ENCODE measurements at places on chromosomes 12 and 14. TPM values are rescaled to one million over a fixed set of nuclear protein-coding genes. Genes with fewer than 3 reads are reported as not detected.

The NDRG2 gene
- 183 TPM for polyA plus RNA-seq

DNA sequence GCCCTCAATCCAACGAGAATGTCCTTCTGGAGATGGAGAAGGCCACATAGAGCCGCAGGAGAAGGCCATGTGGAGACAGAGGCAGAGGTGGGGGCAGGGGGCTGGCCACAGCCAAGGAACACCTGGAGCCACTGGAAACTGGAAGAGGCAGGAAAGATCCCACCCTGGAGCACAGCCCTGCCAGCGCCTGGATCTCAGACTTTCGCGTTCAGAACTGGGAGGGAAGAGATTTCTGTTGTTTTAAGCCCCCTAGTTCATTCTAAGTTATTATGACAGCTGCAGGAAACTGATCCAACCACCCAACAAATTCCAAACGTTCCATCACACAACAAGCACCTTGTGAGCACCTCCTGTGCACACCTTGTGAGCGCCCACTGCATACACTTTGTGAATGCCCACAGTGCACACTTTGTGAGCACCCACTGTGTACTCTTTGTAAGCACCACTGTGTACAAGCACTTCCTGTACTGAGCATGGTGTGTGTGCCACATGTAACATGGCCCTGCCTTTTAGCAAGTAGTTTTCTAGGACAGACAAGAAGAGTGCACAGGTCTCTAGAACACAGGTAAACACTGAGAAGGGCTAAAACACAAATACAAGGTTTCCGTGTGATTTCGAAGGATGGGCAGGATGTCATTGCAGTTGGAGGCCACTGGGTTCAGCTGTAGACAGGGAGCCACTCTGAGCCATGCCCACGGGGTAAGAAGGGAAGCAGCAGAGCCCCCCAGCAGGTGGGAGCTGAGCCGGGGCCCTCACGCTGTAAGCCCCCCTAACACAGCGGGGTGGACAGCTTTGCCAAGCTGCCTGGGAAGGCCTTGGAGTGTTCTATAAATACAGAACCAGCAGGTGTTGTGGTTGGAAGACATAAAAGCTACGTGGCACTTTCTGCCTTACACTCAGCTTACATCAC is 15.4 kb downstream of the RIMBP2 start:
- no peak for DNase-seq

The TMPRSS12 gene
- polyA plus RNA-seq: 0.04 TPM

GRCh38 chr14:104314251-104314941 is 176.0 kb downstream of the KIF26A start:
- no peak for DNase-seq

DNA sequence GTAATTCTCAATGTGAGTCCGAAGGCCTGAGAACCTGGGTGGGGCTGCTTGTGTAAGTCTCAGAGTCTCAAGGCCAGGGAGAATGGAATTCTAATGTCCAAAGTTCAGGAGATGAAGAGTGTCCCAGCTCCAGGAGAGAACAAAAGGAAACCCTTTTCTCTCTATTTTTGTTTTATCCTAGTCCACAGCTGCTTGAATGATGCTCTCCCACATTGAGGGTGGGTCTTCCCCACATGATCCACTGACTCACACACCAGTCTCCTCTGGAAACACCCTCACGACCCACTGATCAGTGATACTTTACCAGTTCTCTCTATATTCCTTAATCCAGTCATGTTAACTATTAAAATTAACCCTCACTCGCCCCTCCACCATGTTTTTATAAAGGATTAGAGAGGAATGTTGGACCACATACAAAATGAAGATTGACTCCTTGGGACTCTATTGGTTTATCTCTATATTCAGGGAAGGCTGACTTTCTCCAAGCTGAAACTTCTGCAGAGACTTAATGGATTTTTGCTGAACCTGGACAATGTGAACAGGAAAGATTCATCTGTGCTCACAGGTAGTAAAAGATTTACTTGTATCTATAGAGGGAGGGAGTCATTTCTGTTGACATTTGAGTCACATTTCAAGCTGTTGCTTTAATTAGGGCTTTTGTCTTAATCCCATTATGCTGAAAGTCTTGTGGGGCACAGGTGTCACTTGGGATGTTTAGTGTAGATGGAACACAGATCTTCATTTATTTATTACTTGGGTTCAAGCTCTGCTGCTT is 1061.0 kb upstream of the TMEM132C start:
- no peak for DNase-seq

The KRT72 gene
- polyA plus RNA-seq: 0.08 TPM

- no peak for DNase-seq
Observed at GRCh38 chr14:88987516-88987915, 163.1 kb downstream of the TTC8 start.

DNA sequence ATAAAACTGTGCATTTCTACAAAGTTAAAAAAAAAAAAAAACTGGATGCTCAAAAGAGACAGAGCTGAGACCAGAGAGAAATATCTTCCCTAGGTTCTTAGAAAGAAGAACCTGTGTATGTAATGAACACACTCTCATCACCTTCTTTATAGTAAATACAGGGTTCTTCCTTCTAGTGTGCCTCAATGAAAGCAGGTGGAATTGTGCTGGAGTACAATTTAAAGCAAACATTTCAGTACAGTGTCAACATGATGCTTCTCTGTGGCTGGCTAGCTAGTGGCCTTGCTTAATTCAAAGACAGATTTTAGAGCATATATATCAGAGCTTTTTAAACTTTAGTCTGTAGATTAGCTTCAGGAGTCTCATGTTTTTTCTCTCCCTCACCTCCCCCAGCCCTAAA is 249.8 kb upstream of the ARHGAP5 start:
- no peak for DNase-seq

DNA sequence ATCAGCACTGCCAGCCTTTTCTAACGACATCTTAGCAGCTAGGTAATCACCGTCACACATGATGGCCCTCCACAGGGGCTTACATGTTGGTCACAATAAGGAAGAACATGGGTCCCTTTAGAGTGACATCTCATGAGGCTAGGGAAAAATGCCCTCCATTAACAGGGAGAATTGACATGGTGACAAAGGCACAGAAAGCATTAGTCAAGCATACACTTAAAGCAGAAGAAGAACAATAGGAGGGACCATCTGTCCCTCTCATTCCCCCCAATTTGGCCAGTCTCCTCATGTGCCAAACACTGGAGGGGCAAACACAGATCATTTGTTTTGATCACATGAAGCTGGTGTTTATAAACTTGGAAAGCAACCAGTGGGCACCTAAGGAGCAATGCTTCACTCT is 78.0 kb downstream of the GRIP1 start:
- no peak for DNase-seq

- DNase-seq: no peak
Observed at GRCh38 chr12:108542320-108542719, 18.7 kb downstream of the SART3 start.
